ENCODE measurements at places on chromosomes 7 and 10.

- peak; percentile 37 for DNase-seq
Observed at GRCh38 chr7:21261627-21262594, 166.0 kb upstream of the SP4 start.

DNA sequence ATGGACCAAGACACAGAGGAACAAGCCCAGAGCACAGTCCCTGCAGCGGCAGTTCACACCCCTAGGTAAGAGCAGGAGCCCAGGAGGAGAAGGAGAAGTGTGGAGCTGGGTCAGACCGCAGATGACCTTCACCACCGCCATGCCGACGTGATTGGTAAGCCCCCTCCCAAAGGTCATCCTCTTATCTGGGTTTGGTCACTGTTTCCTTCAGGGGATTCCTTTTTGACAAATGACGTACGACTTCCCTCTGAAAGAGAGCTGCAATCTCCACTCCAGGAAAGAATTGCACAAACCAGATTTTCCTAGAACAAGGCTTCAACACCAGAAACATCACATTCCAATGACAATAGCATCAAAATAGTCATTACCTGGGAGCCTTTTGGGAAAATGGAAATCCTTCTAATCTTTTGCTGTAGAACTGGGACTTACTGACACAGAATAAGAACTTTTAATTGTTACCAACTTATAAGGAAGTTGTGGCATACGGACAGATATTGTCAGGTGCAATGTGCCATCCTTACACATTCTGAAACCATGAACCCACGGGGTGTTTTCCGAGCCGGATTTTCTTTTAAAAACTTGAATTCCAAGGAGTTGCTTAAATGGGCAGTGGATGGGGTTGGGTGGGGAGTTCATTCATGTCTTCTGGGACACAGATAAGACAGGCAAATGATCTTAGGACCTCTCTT lies 20.8 kb upstream of the ADAM12 start:
- no peak for DNase-seq

DNA sequence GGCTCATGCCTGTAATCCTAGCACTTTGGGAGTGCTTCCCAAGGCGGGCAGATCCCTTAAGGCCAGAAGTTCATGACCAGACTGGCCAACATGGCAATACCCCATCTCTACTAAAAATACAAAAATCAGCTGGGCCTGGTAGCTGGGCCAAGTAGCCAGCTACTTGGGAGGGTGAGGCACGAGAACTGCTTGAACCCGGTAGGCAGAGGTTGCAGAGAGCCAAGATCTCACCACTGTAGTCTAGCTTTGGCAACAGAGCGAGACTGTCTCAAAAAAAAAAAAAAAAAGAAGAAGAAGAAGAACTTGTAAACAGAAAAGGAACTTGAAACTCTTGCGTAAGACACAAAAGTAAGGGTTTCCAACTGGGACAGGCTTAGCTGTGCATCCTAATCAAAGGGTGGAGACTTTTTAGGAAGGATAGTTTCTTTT lies 5.6 kb upstream of the IFIT2 start:
- no peak for DNase-seq

DNA sequence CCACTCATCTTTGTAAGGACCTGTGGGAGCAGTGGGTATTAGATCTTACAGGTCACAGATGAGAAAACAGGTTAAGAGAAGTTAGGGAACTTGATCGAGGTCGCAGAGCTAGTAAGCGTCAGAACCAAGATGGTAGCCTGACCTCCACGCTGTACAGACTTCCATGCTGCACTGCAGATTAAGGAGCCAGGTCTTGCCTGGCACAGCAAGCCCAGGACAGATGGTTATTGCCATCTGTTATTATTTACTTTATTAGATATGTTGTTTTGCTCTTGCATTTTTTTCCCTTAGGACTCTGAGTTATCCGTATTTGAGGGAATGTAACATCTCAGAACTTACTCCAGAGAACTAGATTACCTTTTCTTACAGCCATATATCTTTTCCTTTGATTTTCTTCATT lies 147.2 kb downstream of the NSUN6 start:
- no peak for DNase-seq

- no peak for DNase-seq
Observed at GRCh38 chr10:72164617-72165016, 51.2 kb upstream of the ANAPC16 start.
